ENCODE measurements at places on chromosomes 1 and 21.

GRCh38 chr1:83889707-83890106, 109.2 kb downstream of the TTLL7 start:
- DNase-seq, result peak; percentile 59

DNA sequence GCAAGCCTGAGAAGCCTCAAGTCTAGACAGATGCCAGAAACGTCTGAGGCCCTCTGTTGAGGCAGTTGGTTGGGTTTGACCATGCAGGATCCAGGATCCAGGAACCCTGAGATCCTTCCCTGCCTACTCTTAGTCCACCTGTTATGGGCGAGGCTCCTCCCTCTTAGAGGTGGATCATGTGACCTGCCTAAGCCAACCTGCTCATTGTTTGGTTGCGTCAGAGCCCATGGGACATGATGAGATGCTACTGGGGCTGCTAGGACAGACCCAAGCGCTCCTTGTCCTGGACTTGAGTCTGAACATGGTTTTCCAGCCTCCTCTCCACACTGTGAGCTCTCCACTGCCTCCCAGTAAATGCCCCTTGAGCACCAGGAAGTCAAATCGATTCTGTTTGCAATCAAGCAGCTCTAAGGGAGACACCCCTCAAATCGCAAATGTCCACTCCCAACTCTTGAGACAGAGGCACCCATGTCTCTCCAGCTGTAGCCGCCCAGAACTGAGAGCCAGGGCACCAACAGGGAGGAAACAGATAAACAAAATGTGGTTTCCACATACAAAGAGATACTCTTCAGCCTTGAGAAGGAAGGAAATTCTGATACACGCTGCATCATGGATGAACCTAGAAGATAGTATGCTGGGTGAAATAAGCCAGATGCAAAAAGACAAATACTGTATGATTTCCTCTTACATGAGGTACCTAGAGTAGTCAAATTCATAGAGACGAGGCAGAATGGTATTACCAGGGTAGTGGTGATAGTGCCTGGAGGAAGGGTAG, 31.7 kb upstream of the WNT4 start:
- DNase-seq, result no peak

- no peak for DNase-seq
Measured at GRCh38 chr1:98653123-98653522, 8.4 kb upstream of the SNX7 start.

DNA sequence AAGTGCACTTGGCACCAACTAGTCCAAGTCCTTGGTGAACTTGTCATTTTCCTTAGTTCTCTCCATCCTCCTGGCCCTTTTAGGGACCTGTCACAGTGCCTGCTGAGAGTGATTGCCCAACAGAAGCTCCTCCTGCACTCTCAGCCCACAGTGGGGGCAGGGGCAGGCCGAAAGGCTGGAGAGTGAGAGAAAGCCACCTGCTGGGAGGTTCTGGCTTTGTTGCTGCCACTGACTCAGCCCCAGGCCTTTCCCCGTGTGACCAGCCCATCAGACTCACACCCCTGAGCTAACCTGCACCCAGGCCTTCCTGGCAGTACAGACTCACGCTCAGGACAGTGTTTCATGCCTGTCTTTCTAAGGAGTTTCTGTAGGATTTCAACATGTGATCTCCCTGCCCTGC, 17.1 kb upstream of the PROK1 start:
- DNase-seq, result peak; percentile 30

DNA sequence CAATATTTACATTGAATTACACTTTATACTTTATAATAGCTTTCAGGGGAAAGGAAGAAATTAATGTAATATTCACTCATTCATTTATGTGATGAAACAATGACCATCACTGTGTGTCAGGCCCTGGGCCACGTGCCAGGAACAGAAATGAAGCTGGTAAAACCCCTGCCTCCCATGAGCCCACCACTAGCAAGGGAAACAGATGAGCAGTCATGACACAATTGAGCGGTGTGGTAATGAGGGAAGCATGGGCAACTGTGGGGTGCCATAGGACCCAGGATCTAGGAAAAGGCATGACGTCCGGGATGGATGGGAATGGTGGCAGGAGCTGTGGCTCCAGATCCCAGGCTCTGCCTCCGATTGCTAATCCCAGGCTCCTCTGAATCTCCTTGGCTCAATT, 17.0 kb upstream of the SLC5A9 start:
- DNase-seq, result no peak

DNA sequence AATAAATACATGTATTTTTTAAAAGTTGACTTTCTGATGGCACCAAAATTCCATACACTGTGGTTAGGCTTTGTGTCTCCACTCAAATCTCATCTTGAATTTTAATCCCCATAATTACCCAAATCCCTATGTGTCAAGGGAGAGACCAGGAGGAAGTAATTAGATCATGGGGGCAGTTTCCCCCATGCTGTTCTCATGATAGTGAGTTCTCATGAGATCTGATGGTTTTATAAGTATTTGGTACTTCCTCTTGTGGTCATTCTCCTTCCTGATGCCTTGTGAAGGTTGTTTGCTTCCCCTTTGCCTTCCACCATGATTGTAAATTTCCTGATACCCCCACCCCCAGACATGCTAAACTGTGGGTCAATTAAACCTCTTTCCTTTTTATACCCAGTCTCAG, 1218.4 kb upstream of the PRMT6 start:
- DNase-seq, result no peak

DNA sequence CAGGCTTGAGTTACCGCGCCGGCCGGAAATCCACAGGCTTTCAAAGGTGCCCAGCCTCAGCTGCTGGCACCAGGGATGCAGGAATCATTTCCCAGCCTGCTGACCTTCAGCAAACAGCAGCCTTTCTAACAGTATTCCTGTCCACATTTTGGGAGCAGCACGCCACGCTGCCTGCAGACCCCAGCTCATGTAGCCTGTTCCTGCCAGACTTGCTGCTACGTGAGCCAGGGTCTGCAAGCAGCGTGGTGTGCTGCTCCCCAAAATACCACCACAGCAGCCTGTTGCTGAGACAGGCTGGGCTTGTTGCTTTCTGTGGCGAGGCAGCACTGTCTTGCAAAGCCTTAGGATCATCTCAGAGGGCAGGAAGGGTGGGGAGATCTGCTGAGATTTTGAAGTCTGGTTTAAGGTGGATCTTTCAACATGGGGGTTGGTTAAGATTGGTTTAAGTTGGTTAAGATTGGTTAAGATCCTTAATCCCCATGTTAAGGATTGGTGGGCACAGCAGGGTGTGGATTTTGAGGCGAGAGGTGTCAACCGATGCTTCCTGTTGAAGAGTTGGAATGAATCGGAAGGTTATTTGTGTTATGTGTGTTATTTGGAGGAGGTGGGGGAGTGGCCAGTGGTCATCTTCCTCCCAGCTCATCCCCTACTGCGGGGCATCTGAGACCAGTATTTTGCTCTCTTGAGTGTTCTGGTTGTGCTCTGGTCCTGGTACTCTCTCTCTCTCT, 12.9 kb downstream of the FAAH start:
- DNase-seq, result no peak

GRCh38 chr1:150596095-150596892, 16.9 kb upstream of the MCL1 start:
- DNase-seq, result peak; percentile 51

GRCh38 chr1:49045371-49045770, 268.7 kb upstream of the BEND5 start:
- no peak for DNase-seq

All from fibroblast of the aortic adventitia (primary cell).